Natural killer cell treated with Interleukin-12 subunit alpha and Interleukin-12 subunit beta and Interleukin-15 and Interleukin-18, amount 100 ng/mL, for 72 hours (primary cell): ENCODE measurements at places on chromosomes 16 and 17.

DNA sequence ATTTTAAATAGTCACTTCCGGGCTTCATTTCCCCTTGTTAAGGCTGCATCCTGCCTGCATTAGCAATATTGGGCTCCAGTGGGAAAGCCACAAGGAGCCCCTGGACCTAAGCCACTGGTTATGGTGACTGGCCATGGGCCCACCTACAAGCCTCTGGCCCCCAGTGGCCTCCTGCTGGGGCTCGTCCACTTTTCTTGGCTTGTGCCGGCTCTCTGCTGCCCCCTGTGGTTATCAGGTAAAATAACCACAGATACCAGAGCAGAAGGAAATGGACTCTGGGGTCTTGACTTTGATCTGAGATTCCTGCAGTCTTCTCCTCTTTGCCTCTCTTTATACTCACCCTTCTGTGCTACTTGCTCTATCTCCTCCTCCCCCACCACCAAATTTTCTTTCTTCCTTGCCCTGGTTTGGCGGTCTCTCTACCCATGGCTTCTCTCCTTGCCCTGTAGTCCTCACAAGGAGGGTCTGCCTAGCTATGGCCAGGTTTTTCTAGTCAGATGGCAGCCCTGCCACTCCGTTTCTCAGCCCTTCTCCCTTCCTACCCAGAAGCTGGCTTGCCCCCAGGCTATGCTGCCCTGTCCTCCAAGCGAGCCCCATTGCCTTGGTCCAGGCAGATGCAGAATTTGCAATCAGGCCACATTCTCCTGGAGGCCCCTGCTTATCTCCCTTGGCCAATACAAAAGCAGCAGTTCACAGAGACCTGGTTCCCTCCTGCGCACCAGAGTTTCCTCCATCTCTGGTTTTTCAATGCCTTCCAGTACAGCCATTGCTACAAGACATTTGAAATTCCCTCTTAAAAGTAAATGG, 82.9 kb upstream of the RCVRN start:
- DNase-seq: no peak

DNA sequence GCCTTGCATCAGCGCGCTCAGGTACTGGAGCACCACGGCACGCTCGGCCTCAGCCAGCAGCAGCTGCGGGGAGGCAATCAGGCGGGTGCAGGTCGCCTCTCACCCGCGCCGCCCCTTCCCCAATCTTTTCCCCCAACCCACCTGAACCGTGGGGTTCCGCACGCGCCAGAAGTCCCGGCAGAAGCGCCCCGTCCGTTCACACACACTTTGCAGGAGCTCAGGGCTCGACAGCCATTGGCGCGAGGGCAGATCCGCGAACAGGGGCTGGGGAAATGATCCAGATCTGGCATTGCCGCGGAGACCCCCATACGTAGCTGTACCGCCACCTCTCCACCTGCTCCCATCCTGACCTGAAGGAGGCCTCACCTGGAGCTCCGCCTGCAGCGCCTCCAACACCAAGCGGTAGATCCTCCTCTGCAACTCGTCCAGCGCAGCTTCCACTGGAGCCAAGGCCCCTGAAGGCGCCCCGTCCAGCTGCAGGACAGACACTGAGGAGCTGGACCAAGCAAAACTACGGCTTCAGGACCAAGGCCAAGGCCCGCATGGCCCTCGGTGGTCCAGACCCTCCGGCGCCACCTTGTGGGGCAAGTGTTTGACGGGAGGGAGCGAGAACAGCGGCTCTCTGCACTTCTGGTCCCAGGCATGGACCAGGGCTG, 1.4 kb upstream of the MATCAP1 start:
- DNase-seq: peak; percentile 86

DNA sequence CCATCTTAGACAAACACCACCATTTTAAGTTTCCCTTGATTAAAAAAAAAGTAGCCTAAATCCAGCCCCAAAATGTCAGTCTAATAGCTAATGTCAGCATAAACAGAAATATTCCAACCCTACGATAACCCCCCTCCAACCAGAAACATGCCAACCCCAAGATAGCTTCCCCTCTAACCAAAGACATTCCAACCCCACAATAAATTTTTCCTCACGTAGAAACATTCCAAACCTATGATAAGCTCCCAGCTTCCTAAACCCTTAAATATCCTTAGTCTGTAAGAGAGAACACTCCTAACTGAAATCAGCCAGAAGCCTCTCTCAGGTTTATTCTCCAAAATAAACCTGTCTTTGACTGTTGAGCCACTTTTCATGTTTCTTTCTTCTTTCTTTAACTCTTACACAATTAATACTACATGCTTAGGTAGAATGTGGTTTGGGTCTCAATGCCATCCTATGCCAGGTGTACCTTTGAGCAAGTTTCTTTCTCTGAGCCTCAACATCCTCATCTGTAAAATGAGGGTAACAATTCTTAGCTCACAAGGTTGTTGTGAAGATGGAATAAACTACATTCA, 10.5 kb upstream of the KRT38 start:
- no peak for DNase-seq

DNA sequence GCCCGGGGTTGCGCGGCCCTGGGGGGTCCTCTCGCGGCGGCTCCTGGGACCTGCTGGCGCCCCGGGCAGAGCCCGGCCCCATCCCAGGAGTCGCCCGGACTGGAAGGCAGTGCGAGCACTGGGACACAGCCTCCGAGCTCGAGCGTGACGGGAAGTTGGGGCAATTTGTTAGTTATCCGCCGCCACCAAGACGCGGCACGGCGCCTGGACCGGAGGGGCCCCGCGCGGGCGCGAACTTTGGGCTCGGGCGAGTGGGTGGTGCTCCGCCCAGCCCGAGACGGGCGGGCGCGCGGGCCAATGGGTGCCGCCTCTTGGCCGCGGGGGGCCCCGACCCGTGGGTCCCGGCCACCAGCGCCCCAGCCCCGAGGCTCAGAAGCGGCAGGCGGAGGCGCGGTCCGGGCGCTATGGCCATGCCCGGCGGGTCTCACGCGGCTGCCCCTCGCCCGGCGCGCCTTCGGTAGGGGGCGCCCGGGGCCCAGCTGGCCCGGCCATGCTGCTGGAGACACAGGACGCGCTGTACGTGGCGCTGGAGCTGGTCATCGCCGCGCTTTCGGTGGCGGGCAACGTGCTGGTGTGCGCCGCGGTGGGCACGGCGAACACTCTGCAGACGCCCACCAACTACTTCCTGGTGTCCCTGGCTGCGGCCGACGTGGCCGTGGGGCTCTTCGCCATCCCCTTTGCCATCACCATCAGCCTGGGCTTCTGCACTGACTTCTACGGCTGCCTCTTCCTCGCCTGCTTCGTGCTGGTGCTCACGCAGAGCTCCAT, at the start of gene ADORA2B:
Gene ADORA2B, plus strand, starts transcription at position 372 of the 768 bp plus-strand sequence. Its CDS starts 119 bp downstream, at position 491.
- DNase-seq: peak; percentile 72

DNA sequence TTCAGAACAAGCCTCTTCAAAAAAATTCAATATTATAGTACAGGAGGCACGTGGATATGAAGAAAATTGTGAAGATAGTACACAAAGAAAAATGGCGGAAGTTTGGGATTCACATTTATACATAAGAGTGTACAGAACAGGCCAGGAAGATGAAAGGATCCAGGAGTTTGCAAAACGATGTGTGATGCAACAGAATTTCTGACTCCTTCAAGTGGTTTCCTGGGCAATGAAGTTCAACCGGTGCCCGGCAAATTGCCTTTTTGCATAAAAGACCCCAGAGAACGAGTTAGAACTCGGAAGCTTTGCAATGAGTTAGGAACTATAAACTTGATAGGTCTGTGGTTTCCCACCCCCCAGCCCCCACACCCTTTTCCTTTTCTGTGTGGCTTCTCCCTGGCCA, 189.1 kb downstream of the SALL1 start:
- no peak for DNase-seq

GRCh38 chr17:58538811-58539409, 24.5 kb upstream of the MTMR4 start:
- no peak for DNase-seq

- no peak for DNase-seq
These were observed 15.7 kb upstream of the MRC2 start for GRCh38 chr17:62611728-62612127.

DNA sequence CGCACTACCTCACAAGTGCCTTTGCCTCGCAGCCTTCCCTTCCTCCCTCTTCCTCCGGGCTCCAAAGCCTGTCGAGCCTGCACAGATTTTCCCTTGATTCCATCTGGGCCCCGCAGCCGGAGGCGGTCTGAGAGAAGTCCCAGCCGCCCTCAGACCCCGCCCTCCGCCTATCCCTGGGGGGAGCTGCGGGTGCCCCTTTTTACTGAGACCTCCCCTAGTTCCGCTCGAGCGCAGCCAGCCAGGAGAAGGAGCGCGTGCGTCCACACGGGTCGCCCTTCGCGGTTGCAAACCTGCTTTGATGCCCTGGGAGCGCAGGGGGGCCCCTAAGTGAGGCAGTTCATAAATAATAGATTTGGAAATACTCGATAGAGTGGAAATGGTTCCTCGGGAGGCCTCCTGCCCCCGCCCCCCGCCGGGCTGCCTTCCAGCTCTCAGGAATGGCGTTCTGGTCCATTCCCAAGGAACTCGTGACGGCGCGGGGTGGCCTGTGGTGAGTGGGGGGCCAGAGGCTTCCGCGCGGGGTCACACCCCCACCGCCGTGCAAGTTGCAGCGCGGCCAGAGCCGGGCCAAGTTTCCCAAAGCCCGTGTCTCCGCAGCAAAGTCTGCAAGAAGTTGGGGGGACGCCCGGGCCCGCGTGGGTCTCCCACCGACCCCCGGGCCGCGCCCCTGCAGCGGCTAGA, 610 bp downstream of the C16orf74 start:
- no peak for DNase-seq

DNA sequence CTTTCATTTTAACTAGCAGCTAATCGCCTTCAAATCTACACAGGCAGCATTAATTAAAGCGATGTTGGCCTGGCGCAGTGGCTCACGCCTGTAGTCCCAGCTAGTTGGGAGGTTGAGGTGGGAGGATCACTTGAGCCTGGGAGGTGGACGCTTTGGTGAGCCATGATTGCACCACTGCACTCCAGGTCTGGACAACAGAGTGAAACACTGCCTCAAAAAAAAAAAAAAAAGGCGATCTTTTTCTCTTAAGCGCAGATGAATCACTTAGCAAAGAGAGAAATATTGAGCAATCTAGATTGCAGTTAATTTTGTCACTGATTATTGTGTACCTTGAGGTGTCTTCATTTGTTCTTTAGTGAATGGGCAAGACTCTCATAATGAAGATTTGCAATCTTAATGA, 12.4 kb downstream of the SNTB2 start:
- no peak for DNase-seq

DNA sequence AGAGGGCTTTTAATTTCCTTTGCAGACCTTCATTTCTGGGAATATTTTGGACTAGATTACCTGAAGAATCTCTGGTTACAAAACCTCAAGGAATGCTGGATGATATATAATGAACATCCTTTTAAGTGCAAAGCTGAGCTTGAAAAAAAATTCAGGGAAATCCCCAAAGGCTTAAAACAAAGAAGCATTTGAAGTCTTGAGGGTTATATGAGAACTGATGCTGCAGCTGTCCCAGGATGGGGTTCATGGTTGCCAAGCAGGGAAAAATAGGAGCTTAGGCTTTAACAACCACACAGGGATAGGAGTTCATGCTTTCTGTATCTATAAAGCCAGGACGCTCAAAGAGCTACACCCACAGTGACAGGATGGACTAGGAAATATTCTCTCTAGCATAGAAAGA, 150.4 kb upstream of the IRX5 start:
- DNase-seq: no peak

- no peak for DNase-seq
These were observed 14.5 kb downstream of the CCL11 start for GRCh38 chr17:34299956-34300577.

DNA sequence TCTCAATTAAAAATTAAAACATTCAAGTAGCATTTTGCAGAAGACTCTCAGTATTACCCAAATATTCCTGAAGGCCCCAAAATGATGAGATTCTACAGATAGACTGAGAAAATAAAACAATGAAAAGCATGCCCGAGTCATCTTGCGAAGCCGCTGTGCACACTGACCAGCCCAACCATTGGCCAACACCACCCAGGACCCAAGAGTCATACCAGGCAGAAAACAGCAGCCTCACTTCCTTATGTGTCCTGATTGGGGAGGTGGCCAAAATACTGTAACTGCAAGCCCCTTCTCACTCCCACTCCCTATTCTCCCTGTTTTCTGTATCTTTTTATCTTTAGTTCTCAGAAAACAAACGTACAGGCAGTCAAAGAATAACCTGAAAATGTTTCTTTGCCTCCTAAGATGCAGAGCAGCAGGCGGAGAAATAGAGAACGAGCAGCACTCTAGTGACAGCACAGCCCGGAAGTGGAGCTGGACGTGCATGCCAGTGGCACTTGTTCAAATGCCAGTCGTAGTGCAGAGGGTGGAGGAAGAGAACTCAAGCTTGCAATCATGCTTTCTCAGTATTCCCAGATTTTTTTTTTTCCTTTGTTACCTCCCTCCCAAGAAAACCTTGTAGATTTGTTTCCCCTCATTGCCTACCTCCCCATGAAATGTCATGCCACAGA, 182.3 kb upstream of the SOX9 start:
- DNase-seq: no peak

GRCh38 chr16:48212033-48212432, 32.1 kb upstream of the LONP2 start:
- no peak for DNase-seq

- peak; percentile 73 for DNase-seq
These were observed at the start of gene DNASE1 for GRCh38 chr16:3654249-3654991. Gene DNASE1 (plus strand): TSS chr16:3654691. CDS start chr16:3655374, 683 bp downstream.

- DNase-seq: no peak
These were observed 99.9 kb upstream of the FAM20A start for GRCh38 chr17:68701046-68701445.

- DNase-seq: peak; percentile 99
These were observed at the start of gene FHOD1 for GRCh38 chr16:67247192-67248072. Gene FHOD1 (minus strand): TSS chr16:67247481. CDS start chr16:67247410, 71 bp downstream.

DNA sequence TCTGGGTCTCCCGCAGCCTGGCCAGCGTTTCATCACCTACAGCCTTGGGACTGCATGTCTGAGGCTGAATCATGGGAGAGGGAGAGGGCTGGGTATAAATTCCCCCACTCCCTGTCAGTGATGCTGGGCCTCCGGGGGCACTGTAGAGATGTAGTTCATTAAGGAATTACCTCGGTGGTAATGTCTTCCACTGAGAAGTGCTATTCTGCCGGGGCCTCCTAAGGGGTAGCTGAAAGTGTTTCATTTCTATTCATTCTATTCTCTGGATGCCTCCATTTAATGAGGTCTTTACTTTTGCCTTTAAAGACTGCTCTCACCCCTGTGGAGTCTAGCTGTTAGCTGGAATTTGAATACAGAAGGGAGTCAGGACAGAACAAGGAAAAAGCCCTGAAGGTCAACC, 116.4 kb upstream of the HS3ST4 start:
- DNase-seq: no peak

- DNase-seq: no peak
These were observed 50.2 kb upstream of the SLC12A3 start for GRCh38 chr16:56814537-56815432.

GRCh38 chr16:84764970-84765369, 54.8 kb upstream of the CRISPLD2 start:
- no peak for DNase-seq

- DNase-seq: peak; percentile 22
These were observed 63.5 kb downstream of the CRISPLD2 start for GRCh38 chr16:84883301-84883700.

GRCh38 chr17:28494445-28495188, 11.5 kb upstream of the FOXN1 start:
- peak; percentile 77 for DNase-seq

- peak; percentile 51 for DNase-seq
These were observed 76.0 kb downstream of the METRNL start for GRCh38 chr17:83155128-83156121.
